Epithelial cell of proximal tubule (primary cell): ENCODE measurements at places on chromosomes 5 and 9. TPM values are rescaled to one million over a fixed set of nuclear protein-coding genes. Genes with fewer than 3 reads are reported as not detected.

- no peak for DNase-seq
Observed at GRCh38 chr9:3868012-3868411, 342.2 kb upstream of the RFX3 start.

DNA sequence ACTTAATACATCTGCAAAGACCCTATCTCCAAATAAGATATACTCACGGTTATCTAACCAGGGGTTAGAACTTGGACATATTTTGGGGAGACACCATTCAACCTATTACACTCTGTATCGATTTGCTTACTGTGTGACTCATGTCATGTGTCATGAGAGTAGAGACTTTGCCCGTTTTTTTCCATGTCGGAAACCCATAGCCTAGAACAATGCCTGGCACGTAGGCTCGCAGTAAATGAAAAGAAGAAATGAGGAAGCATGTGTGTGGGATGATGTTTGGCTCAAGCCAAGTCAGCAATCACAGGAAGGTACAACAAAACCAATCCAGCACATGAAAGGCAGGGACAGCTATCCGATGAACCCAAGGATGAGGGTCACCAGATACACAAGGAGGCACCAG, 94.6 kb upstream of the DNAH5 start:
- DNase-seq = no peak

- DNase-seq = no peak
Observed at GRCh38 chr5:41875121-41875520, 4.9 kb upstream of the OXCT1 start.

TAF11L10 gene
- total RNA-seq = not detected in 2 replicates

POLR3G gene
- total RNA-seq = 25.2 and 28.4 TPM in 2 replicates

NPM1 gene
- 1,693 and 2,624 TPM in 2 replicates for total RNA-seq

SLCO6A1 gene
- not detected in 2 replicates for total RNA-seq
